Activated CD4-positive, alpha-beta T cell treated with anti-CD3 and anti-CD28 coated beads for 48 hours (primary cell): ENCODE measurements at places on chromosomes 6 and 20.

DNA sequence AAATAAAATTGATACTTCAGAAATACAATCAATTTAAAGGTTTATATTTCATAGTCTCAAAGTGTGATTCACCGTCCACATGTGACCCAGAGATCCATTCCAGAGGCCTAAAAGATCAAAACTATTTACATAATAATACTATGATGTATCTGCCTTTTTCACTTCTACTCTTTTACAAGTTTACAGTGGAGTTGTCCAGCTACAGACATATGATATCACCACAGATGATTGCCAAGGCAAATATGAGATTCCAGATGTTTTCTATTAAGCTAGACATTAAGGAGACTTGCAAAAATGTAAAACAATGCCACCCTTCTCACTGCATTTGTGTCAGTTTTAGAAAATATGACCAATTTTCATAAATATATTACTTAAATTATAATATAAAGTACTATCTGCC, 443.7 kb downstream of the GJA1 start:
- DNase-seq: no peak

DNA sequence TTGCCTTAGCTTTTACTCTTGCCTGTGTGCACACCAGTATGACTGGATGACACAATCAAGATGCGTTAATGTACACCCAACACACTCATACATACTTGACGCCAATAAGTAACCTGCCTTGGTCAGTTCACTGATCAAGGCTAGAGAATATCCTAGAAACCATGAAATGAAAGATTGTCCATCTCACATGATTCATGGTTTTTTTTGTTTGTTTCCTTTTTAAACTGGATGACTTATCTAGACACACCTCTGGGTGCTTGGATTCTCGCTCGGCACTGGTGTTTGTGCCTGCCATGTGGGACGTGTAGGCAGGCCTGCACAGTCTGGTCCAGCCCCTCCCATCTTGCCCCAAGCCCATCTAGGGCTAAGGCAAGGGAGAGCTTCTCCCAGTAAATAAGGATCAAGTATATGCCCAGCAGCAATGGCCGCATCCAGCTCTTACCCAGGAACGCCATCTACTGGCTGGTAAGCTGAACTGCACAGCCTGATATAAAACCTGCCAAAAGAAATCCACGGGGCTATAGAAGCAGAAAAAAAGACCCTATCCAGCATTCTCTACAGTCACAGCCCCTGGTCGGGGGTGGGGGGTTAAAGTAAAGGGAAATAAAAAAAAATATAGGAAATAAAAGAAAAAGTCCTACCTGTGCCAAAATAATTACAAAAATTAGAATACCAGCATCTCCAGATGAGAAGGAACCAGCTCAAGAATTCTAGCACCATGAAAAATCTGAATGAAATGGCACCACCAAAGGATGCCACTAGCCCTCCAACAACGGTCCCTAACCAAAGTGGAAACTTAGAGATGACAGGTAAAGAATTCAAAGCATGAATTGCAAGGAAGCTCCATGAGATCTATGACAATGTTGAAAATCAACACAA, 73.3 kb downstream of the OTOR start:
- DNase-seq: peak; percentile 26

GRCh38 chr6:11094411-11094851, 797 bp downstream of the SMIM13 start:
- peak; percentile 61 for DNase-seq

- DNase-seq: peak; percentile 71
These were observed 17.3 kb downstream of the GABRR2 start for GRCh38 chr6:89297695-89298351.
